Thoracic aorta (tissue), 2 donors: ENCODE measurements at places on chromosomes 12 and 14. TPM values are rescaled to one million over a fixed set of nuclear protein-coding genes. Genes with fewer than 3 reads are reported as not detected.

STXBP6 gene
- total RNA-seq = 3.1 TPM

DIO3 gene
- 0.41 TPM for total RNA-seq

ADSS1 gene
- total RNA-seq = 30.8 TPM

DNAH10 gene
- 0.14 TPM for total RNA-seq

CYP27B1 gene
- total RNA-seq = 0.81 TPM

ANO4 gene
- total RNA-seq = not detected

OAS1 gene
- total RNA-seq = 15.3 TPM

CYP46A1 gene
- total RNA-seq = 1.3 TPM

- no peak for DNase-seq
Observed at GRCh38 chr14:89620436-89620835, 203.4 kb upstream of the FOXN3 start.

DNA sequence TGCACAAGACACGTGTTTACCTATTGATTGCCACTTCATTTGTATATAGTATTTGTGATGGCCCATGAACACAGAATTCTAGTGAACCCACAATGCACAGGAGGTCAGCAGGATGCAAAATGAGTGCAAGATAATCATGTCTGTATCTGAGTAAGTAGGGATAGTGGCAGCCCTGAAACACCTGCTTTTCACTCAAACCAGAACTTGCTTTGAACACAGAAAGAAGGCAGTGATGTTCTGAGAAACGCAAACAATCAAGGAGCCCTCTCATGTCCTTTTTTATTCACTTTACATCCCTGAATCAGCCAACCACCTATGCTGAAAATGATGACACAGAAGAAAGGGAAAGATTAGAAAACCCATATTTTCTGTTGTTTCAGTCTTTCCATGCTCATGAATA lies 170.4 kb upstream of the AVPR1A start:
- no peak for DNase-seq

GRCh38 chr12:120376416-120376815 lies 7.5 kb upstream of the MSI1 start:
- DNase-seq = no peak

- no peak for DNase-seq
Observed at GRCh38 chr14:73696466-73697400, 17.5 kb downstream of the PNMA1 start.

DNA sequence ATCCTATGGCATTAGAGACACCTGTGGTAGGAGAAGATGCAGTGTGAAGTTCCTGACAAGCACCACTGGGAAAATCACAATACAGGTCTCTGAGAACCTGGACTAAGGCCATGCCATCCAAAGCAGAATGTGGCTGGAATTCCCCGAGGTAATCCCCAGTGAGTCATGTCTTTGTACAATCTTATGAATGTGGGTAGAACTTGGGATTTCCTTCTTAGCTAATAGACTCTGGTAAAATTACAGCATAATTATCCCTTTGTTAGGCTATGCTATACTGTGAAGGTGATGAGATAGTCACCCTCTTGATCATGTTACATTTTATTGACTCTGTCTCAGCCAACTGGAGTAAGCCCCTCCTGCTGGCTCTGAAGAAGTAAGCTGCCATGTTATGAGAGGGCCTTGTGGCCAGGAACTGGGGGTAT lies 224.3 kb upstream of the DCN start:
- DNase-seq = no peak

GRCh38 chr14:22155571-22155970 lies 433.5 kb downstream of the DAD1 start:
- no peak for DNase-seq

- DNase-seq = no peak
Observed at GRCh38 chr12:78863482-78864402, 832 bp upstream of the SYT1 start.
